G401 (cell line): ENCODE measurements at places on chromosomes 5 and 9.

DNA sequence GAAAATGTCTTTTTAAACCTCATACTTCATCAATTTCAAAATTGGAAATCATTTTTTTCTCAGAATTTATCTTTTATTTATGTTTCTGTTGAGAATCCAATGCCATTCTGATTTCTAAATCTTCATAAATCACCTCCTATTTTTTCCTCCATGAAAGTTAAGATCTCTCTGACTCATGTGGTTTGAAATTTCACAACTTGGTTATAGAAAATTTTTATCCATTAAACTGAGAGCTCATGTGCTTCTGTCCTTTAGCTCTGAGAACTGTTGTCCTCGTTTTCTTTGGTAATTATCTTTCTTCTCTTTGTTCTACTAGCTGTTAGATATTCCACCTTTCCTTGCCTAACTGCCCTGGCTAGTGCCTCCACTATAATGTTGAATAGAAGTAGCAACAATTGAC is 1.5 kb upstream of the RNF180 start:
- DNase-seq: no peak

DNA sequence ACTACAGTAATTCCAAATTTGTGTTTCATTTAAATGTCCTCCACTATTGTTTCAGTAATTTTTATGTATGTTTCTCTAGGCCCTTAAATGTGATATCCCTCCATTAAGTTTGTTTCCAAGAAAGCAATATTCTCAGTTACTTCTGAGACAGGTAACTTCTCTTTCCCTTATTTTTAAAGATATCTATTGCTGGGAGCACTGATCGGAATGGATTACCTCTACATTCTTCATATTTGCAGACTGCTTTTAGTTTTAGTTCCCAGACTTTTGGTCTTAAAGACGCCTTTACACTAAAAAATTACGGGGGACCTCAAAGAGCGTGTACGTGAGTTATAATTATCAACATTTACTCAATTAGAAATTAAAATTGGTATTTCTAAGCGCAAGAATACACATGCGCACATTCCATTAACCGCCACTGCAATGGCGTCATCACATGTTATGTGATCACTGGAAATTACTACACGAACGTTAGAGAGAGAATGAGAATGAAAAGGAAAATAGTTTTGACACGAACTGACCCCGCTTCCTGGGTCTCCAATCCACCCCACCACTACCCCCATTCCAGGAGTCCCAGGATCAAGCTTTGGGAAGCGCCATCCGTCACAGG is 519 bp upstream of the RAD50 start:
- DNase-seq: no peak

- DNase-seq: no peak
Measured at GRCh38 chr5:124021066-124021641, 509.2 kb downstream of the CSNK1G3 start.

DNA sequence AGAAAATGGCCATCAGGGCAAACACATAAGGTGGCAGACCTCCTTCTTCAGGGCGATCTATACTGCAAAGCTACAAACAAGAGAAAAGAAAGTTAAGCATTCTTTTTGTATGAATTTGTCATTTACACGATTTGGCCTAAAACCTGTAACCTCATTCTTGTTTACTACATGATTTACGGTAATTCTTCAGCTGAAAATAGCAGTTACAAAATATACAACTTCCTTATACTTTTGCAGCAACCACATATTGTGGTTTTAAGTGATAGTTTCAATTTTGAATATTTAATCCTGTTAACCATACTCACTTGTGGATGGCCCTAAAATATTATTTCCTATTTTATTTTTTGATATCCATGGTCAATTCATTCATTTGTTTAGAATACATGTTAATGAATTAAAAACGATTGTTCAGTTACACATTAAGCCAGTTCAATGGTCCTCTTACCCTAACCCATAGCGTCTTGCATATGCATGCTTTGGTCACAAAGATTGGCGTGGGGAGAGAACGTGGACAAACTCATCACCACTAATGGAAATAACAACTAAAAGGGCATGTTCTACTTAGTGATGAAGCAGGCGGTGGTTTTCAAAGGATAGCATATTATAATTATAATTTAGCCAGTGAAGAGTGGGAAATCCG is 16.6 kb downstream of the TUT7 start:
- DNase-seq: no peak

DNA sequence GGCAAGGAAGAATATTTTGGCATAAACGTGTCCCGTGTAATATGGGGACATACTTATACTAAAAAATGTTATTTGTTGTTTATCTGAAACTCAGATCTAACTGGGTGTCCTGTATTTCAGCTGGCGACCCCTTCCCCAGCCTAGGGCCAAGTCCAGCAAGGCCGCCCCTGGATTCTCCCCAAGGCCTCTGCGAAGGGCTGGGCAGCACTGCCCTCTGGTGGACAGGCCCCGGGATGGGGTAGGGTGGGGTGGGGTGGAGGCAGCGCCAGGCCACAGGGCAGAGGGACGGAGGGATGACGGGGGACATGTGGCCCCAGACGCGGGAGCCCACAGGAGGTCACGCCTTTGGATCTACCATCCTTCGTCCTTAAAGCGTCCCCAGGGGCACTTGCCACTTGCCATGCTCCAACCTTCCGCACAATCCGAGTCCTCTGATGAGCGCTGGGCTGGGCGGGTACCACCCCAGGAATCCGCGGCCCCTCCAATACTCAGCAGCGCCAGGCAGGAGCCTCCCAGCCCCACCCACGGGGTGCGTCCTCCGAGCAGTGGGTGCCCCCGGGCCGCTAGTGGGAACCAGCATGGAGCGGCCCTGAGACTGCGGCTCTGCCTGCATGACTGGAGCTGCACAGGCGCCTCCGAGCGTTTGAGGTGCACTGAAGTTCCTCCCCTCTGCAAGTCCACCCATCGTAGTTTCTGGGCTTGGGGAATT is 7.1 kb upstream of the AGPAT2 start:
- no peak for DNase-seq
